NB4 (cell line): ENCODE measurements at places on chromosomes 1 and 21.

DNA sequence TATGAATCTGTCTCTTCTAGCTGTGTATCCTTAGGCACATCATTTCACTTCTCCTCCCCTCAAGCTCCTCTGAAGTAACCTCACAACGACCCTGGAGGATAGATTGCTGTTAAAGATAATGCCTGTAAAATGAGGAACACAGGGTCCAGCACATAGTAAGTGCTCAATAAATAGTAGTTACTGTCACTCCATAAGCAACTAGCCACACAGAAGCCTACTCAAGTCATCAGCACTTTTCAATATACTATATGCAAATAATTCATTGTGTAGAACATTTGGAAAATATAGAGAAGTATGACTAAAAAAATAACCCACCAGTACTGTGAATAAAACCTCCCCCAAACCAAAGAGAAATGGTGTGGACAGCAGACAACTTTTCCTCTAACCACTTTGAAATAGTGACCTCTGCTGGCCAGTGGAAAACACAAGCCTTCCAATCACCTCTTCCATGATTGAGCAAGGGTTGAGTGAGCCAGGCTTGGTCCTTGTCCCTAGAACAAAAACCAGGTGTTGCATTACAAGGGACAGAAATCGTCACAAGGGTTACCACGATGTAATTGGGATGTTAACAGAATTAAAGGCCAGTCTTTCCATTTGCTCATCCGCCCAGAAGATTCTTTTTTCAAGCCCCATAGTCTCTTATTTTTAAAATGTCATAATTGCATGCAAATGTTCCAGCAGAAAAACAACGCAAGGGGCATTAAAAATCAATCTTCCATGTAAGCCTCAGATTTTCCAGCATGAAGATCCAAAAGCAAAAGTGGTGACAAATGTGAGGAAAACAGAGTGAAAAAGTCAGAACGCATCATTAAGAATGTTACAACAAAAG lies 15.7 kb upstream of the GLIS1 start:
- peak; percentile 66 for DNase-seq

- no peak for DNase-seq
Observed at GRCh38 chr1:194289569-194290266, 1103.3 kb upstream of the B3GALT2 start.

- no peak for DNase-seq
Observed at GRCh38 chr21:32544697-32545096, 40.6 kb downstream of the TCP10L start.

DNA sequence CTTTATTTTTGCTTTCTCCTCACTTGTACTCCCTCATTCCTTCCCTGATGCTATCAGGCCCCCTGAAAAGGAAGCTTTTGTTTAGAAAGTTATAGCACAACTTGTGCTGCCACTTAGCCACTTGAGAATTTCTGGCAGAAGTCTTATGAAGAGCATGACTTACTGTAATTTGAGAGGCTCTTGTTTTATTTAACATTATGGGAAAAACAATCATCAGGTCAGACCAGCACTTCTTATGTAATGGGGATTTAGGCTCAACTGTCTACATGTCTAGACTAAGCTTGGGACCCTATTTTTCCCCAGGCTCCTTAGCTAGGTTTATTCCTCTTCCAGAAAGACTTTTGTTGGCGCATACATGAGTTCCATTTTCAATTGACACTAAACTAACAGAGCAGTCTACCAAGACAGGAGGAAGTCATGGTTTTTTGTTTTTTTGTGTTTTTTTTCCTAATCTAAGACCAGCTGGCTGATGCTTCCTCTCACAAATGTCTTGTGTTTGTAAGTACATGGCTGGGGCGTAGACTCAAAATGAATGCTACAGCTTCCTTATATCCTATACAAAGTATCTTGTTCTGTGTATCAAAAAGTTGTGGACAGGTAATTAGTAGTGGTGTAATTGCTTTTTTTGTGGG lies 31.5 kb downstream of the TNFSF4 start:
- no peak for DNase-seq

DNA sequence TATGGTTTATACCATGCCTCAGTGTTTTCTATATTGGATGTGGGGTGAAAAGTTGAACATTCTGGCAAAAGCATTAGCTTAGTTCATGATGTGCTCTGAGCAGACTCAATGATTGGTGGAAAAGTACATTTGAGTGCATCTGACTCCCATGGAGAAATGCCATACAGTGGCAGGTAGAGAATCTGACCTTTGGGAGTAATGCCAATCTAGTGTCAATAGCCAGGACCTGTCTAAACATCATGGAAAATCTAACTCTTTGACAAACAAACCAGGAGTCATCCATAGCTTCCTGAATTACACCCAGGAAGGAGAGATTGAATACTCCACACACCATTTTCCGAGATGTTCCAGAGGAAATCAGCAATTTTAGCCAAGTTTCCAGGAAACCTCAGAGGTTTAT lies 51.0 kb downstream of the XCL1 start:
- DNase-seq: no peak

- DNase-seq: no peak
Observed at GRCh38 chr1:43444836-43445235, 8.9 kb downstream of the HYI start.
